Activated naive CD8-positive, alpha-beta T cell treated with anti-CD3 and anti-CD28 coated beads, Interleukin-2, amount 50 U/mL, for 16 hours (primary cell): ENCODE measurements at places on chromosomes 13 and 19.

DNA sequence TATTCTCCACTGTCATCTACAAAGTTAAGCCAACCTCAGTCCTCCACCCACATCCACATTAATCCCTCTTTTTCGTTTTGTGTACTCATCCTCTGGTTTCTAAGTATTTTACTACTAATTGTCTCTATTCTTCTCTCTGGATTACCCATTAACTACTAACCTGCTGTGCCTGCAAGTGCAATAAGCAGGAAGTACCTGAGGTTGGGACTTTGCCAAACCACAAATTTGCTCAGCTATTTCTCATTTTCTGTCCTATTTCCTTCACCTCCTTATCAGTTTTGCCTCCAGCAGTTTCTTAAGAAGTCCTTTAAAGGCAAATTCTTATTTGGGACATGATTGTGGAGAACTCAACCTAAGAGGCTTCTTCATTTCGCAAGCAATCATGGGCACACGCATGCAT, 1708.9 kb downstream of the SLITRK5 start:
- no peak for DNase-seq

GRCh38 chr13:110929104-110929777, 14.4 kb upstream of the ANKRD10 start:
- DNase-seq = no peak

DNA sequence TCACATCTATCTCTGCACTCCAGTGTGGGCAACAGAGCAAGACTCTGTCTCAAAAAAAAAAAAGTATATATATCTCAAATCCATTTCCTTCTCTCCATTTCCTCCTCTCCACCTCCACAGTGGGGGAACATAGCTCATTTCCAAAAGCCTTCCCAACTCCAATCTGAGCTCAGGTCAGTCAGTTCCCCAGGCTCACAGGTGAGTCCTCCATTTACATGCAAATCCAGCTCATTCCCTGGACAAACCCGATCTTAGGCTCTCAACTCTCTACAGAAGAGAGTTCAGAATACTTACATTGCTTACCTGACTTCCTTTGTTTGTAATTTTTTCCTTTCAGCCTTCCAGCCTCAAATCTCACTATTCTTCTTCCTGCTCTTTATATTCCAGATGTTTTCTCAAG, 518.3 kb downstream of the GPC6 start:
- DNase-seq = no peak

- no peak for DNase-seq
Measured at GRCh38 chr13:33445476-33445875, 159.9 kb upstream of the STARD13 start.

DNA sequence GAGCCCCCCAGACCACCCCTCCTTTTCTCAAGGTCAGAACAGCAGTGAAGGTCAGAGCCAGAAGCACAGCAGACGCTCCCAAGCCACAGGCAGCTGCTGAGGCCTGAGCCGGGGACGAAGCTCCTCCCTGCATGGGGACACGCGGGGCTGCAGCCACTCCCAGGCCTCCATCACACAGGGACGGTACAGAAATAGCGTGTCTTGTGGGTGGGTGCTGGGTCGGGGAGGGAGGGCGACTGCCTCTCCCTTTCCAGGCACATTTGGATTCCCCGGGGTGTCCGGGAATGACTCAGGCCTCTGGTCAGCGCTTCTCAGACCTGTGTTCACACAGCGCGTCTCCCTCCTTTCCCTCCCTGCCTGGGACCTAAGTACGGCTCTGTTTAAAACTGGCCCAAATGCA, 33.2 kb downstream of the RASA3 start:
- DNase-seq = no peak

- no peak for DNase-seq
Measured at GRCh38 chr19:48842789-48843162, 6.5 kb upstream of the HSD17B14 start.

- no peak for DNase-seq
Measured at GRCh38 chr13:44188257-44188656, 185.4 kb upstream of the SERP2 start.

- DNase-seq = no peak
Measured at GRCh38 chr13:28753946-28754345, 35.2 kb upstream of the SLC46A3 start.

- DNase-seq = no peak
Measured at GRCh38 chr13:88675347-88675996, 1004.3 kb downstream of the SLITRK5 start.

DNA sequence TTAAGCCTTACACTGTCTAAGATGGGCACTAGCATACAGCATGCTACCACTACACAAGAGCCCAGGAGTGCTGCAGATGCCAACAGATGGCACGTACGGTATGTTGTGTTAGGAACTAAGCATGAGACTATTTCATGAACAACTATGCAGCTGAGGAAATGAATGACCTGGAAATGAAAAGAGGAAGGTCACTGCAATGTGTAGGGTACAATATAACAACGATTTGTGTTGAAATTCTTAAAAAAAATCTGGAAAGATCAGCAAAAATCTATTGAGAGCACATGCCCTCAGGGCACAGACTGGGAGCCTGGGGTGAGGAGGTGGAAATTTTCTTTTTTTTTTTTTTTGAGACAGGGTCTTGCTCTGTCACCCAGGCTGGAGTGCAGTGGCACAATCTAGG, 14.4 kb downstream of the HAUS8 start:
- no peak for DNase-seq

- no peak for DNase-seq
Measured at GRCh38 chr13:24167666-24168391, 7.3 kb downstream of the SPATA13 start.

DNA sequence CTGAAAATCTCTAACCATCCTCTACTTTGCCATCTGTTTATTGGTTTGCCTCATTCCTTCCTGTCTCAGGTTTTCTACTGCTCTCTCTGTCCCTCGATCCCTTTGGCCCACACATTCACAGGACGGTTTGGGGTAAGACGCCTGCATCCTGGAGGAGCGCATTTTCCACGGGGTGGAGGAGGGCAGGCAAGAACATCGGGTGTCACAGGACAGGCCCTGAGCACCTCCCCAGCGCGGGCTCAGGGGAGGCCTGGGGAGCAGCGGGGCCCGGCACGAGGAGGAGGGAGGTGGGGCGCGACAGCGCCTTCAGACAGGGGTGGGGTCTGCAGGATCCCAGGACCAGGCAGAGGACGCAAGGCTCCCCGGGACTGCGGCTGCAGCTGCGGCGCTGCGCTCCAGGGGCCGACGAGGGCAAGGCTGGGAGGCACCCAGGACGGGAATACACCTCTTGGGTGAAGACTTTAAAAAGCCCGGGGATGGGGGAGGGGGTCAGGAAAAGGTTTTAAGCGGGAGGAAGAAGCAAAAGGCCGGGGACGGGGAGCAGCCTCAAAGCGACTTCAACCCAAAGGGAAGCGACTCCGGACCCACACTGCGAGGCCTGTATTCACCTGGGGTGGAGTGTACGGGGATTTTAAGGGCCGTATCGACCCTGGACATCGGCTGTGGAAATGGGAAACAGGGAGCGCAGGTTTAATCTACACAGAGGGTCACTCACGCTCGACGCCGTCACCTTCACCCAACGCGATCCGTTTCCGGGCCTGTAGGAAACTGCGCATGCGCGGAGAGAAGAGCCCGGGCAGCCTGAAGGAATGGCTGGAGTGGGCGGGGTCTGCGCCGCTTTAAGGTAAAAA, at the start of gene ZNF415:
Gene ZNF415, minus strand, starts transcription at position 770 of the 851 bp plus-strand sequence. CDS start 10,234 bp downstream, outside the sequence.
- DNase-seq = no peak

DNA sequence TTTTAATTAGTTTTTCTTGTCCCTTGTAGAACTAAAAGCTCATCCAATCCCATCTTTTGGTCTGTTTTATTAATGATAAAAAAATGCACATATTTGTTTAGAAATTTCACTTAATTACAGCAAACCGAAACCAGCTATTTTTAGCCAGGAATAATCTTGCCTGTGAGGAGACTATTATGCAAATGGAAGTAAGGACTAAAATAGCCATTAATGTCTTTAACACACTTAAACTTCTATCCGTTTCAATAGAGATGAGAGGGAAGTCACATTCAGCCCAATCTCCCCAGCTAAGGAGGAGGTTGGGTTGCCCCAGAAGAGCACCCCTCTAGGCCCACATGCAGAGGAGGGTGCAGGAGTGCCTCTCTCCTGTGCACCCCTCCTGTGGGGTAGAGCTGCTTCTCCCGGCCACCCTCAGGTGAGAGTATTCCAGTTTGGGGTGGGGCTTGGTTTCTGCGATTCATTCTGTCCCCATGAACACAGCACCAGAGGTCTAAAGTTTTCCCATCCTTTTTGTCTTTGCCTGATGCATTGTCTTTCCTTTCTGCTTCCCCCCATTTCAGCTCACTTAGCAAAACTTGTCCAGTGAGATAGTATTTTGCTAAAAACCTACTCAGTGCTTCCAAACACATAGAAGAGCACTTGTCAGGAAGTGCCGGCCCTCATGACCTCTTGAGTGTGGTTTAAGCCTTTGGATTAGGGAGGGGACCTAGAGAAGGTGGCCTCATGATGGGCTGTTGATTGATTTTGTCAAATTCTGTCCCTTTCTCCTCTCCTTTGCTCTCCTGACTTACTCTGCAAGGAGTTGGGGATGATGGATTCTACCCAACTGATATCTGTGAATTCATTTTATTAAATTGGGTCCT, 28.2 kb downstream of the FGF9 start:
- no peak for DNase-seq

GRCh38 chr13:29923554-29924481, 73.4 kb upstream of the UBL3 start:
- DNase-seq = peak; percentile 17

- no peak for DNase-seq
Measured at GRCh38 chr19:11152318-11153062, 3.1 kb downstream of the SPC24 start.

DNA sequence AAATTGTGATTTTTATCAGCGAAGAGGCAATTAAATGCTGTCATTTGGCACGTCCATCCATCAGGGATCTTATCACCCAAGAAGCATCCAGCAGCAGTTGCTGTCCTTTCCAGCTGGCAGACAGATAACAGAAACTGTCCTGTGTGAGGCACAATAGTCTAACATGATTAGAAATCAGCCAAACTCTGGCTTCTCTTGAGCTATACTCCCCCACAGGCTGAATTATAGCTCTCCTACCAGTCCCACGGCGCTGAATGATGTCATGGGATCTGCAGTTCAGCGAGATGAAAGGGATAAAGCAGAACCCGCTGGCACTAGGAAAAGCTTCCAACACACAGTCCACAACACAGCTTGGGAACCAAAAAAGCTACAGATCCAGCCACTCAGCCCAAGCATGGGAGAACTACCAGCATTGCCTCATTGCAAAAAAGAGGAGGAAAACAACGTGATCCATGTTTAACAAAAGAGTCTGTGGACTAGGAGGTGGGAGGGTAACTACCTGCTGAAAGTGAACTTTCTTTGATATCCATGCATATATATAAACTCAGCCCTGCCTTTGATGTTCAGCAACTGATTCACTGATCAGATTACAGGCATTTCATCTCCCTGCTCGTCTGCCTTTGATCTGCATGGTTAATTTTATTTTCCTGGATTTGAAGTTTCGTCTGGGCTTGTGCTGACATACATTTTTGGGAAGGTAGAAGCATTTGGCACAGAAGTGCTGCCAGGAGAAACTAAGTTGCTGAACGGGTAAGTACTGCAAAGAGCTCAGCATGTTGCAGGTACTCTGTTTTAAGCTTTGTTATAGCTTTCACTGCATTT, at the start of gene TNFRSF19:
Gene TNFRSF19, plus strand, starts transcription at position 314 of the 822 bp plus-strand sequence. CDS start 19,772 bp downstream, outside the sequence.
- DNase-seq = no peak

DNA sequence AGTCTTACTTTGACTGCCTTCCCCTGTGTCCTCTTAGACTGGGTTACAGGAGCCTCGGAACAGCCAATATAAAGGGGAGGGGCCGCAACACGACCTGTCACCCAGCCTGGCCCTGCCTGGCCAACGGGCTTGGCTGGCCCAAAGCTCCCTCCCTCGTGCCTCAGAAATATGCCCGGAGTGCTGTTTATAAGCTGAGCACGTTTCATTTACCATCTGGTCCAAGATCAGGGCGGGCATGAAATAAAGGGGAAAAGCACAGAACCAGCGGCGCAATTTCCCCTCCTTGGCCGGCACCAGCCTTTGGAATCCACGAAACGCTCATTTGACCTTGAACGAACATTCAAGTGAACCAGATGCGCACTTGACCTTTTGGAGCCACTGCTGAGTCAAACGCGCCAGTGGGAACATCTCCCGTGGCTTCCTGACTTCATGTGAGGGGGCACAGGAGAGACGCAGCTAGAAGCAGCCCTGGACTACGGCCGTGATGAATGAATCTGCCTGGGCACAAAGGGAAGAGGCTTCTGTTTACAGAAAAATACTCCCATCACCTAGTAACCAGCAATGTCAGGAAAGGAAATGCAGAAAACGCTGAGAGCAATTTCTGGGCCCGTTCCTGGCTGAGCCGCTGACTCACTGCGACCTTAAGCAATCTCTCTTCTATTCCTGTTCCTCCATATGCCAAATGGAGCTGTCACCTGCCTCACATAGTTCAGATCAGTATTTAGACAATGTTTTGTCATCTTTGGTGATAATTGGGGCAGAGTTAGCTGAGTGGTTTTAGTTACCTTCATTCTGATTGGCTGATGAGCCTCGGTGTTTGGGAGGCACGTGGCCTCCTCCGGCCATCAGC, 53.3 kb downstream of the RFX2 start:
- no peak for DNase-seq

DNA sequence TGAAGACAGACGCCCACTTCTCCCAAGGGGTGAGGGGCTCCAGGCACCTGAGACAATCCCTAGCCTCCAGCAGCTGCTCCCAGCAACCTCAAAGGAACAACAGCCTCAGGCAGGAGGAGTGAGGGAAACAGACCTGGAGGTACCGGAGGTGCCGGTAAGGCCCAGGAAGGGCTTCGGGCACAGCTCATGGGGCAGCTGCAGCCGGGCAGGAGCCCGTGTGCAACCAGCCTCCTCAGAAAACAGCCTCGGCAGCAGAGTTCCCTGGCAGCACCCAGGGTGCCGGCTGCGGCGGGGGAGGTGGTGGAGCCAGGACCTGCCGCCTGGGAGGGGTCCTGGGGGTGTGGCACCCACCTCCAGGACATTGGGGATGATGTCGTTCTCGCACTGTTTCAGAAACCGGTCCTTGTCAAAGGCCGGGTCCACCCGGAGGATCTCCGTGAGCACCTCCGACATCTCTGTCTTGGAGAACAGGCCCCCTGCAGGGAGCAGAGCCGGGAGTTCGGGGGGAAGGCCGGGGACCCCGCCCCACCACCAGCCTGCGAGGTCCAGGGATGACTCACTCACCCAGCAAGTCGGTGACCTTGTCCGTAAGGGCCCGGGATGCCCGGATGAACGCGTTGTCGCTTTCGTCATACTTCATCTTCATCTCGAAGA, 6.5 kb upstream of the CTXN1 start:
- DNase-seq = no peak

GRCh38 chr19:19578252-19578651, 40.2 kb downstream of the CILP2 start:
- no peak for DNase-seq
